ENCODE measurements at places on chromosomes 1 and 21. TPM values are rescaled to one million over a fixed set of nuclear protein-coding genes. Genes with fewer than 3 reads are reported as not detected.

DNA sequence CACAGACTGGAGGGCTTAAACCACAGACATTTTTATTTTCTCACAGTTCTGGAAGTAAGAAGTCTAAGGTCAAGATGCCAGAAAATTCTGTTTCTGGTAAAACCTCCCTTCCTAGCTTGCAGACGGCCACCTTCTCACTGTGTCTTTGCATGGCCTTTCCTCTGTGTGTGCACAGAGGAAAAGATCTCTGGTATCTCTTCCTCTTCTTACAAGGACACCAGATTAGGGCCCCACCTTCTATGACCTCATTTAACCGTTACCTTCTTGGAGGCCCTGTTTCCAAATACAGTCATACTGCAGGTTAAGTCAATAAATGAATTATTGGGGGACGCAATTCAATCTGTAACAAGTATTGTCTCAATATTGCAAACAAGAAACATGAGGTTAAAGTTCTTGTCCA is 63.0 kb upstream of the PRDX6 start:
- DNase-seq = peak; percentile 67

- no peak for DNase-seq
Measured at GRCh38 chr1:234529950-234530237, 50.9 kb upstream of the TARBP1 start.

- DNase-seq = no peak
Measured at GRCh38 chr1:112244131-112244530, 151.9 kb upstream of the CTTNBP2NL start.

- no peak for DNase-seq
Measured at GRCh38 chr1:116878804-116879477, 30.8 kb upstream of the PTGFRN start.

- DNase-seq = no peak
Measured at GRCh38 chr1:108969346-108969745, 6.1 kb upstream of the CLCC1 start.

- DNase-seq = no peak
Measured at GRCh38 chr1:231921646-231922345, 295.2 kb downstream of the DISC1 start.

DNA sequence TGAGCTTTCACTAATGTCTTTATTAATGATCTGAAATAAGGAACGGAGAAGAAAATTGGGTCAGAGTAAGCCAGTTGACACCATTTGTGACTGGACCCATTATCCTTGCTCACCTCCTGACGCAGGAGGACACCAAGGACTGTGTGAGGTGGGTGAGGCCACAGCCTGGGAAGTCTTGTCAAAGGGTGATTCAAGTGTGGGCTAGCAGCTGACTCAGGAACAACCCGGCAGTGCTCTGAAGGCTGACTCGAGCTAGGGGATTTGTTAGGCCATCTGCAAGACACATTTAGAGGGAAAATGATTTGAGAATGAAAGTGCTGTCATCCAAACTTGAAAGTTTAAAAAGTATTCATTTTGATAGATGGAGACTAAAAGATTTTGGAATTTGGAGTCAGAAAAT is 21.2 kb downstream of the PRRX1 start:
- no peak for DNase-seq

- no peak for DNase-seq
Measured at GRCh38 chr1:224745394-224745793, 129.3 kb downstream of the CNIH3 start.

The NBPF19 gene
- polyA plus RNA-seq = 7.8 TPM

The KCNN3 gene
- 4.7 TPM for polyA plus RNA-seq

The CLEC20A gene
- 0.09 TPM for polyA plus RNA-seq

The ITLN2 gene
- 1.9 TPM for polyA plus RNA-seq
